T-cell (primary cell): ENCODE measurements at places on chromosomes 7 and 10.

DNA sequence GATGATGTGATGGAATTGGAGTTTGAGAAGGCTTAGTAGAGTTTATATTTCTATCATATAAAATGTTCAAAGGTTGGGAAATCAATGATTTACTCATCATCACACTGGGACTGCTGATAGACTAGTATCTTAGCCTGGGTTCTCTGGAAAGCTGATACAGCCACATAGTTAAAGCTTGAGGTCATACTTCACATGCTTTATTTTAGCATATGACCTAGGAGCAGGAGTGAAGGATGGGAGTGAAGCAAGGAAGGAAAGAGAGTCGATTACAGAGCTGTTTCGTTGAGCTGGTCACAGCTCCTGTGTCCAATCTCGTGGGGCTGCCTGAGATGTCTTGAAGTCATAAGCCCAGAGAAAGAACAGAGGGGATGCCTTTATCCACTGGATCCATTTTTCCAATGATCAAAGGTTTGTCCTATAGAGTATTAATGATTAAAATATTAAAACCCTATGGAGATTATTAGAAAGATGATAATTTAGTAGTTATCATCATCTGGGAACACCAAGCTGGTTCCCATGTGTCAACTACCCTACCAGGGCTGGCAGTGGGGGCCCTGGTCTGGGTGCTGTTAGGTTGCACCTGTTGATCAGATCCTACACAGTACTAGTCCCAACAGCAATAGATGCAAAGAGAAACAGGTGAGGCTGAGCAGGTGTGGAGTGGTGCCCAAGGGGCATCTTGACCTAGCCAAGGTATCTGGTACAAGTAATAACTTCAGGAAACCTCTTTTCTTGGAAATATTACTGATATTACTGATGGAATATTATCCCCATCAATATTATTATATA, 77.8 kb downstream of the BAMBI start:
- H3K36me3 ChIP-seq = no peaks in the 10 kb centered on the region
- DNase-seq = no peak
- H3K4me1 ChIP-seq = no peaks in the 10 kb centered on the region
- H3K27ac ChIP-seq = no peak overlapping the region
- H3K27me3 ChIP-seq = no peaks in the 10 kb centered on the region

DNA sequence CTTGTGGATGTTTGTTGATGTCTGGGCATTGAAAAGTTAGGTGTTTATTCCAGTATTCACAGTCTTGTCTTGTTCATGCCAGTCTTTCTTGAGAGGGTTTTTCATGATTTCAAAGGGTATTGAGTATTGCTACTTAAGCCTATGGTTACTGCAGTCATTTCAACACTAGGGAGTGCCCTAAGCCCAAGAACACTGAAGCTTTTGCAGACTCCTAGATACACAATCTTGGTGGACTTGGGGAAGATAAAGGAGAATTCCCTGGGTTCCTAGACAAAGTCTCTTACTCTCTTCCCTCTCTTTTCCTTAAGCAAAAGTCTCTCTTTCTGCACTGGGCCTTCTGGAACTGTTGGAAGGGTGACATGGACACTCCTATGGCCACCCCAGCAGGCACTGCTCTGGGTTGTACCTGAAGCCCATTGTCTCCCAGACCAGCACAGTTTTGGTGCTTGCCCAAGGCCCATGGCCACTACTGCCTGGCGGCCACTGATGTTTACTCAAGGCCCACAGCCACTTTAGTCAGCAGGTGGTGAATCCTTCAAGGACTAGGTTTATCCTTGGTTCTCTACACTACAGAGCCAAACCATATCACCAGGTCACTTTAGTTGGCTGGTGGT, 24.9 kb downstream of the SAMD9 start:
- H3K36me3 ChIP-seq = no peaks in the 10 kb centered on the region
- no peak overlapping the region for H3K27ac ChIP-seq
- H3K4me3 ChIP-seq = no peak overlapping the region
- H3K27me3 ChIP-seq = no peaks in the 10 kb centered on the region
- no peaks in the 10 kb centered on the region for H3K4me1 ChIP-seq

- H3K36me3 ChIP-seq = no peaks in the 10 kb centered on the region
- no peaks in the 10 kb centered on the region for H3K4me1 ChIP-seq
- DNase-seq = no peak
- no peak overlapping the region for H3K4me3 ChIP-seq
These were observed 498.1 kb upstream of the POT1 start for GRCh38 chr7:125427676-125428075.

- no peak overlapping the region for H3K27ac ChIP-seq
- H3K4me1 ChIP-seq = peaks cover 12% of the 10 kb centered on the region
- DNase-seq = no peak
- no peaks in the 10 kb centered on the region for H3K36me3 ChIP-seq
- H3K4me3 ChIP-seq = no peak overlapping the region
These were observed 28.5 kb downstream of the GRB10 start for GRCh38 chr7:50754241-50754640.

- DNase-seq = no peak
- no peak overlapping the region for H3K27ac ChIP-seq
- no peak overlapping the region for H3K4me3 ChIP-seq
- H3K4me1 ChIP-seq = no peaks in the 10 kb centered on the region
- no peaks in the 10 kb centered on the region for H3K27me3 ChIP-seq
These were observed 256.5 kb downstream of the FRMD4A start for GRCh38 chr10:14074062-14074884.

- H3K27ac ChIP-seq = peak overlapping the region; percentile 20
- H3K36me3 ChIP-seq = peaks cover 4% of the 10 kb centered on the region
- no peaks in the 10 kb centered on the region for H3K27me3 ChIP-seq
- DNase-seq = peak; percentile 24
- peak overlapping the region; percentile 80 for H3K4me3 ChIP-seq
These were observed 660 bp downstream of the ANKRD16 start for GRCh38 chr10:5888843-5889623.

GRCh38 chr7:13945670-13946069, 43.8 kb downstream of the ETV1 start:
- no peak for DNase-seq
- H3K4me3 ChIP-seq = no peak overlapping the region
- no peaks in the 10 kb centered on the region for H3K36me3 ChIP-seq
- no peaks in the 10 kb centered on the region for H3K27me3 ChIP-seq
- H3K4me1 ChIP-seq = no peaks in the 10 kb centered on the region

DNA sequence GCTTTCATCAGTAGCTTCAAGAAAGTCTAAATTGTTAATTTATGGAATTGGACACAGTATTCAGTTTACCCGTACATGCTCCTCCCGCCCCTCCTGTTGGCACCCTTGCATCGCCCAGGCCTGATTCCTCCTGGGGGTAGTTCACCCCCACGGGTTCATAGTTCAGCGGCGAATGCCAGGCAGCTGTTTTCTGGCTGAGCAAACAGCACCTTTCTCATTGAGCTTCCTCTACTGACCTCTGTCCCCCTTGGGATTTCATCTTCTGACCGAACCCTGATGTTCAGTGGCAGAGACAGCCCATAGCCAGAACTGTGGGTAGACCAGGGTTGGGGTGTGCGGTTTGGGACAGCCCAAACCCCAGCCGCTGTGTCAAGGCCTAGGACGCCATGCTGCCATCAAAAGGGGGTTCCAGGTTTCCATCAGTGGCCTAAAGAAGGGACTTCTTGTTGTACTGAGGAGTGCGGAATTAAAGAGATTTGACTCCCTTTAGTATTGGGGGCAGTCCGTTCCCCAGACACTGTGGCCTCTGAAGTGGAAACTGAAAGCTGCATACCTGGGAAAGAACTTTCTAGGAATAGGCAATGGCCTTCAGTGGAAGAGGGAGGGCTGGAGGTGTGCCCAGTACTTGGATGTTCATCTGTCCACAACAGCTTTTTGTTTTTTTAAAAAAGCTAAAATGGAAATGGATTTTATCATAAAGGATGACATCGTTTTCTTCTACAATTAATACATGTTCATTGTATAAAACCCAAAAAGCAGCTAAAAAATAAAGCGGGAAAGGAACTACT, 19.0 kb downstream of the MDH2 start:
- H3K27ac ChIP-seq = no peak overlapping the region
- H3K4me1 ChIP-seq = no peaks in the 10 kb centered on the region
- no peaks in the 10 kb centered on the region for H3K27me3 ChIP-seq
- peaks cover 52% of the 10 kb centered on the region for H3K36me3 ChIP-seq
- no peak overlapping the region for H3K4me3 ChIP-seq
- DNase-seq = no peak

DNA sequence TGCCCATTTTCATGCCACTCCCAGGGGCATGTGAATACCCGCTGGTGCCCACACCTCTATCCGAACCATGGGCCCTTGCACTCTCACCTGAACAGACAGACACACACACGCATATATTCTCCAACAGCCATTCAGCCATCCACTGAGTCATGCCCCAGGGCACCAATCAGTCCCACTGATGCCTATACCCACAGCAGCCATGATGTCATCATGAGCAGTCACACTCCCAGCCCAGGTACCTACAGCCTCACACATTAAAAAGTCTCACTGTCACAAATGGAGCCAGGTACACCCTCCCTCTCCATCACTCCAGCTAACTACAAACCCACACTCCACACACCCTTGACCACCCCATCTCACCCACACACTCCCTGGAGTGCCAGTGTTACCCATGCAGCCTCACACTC, 12.2 kb downstream of the VSIR start:
- H3K4me3 ChIP-seq = no peak overlapping the region
- peaks cover 79% of the 10 kb centered on the region for H3K36me3 ChIP-seq
- H3K27ac ChIP-seq = no peak overlapping the region
- H3K4me1 ChIP-seq = peaks cover 95% of the 10 kb centered on the region
- no peaks in the 10 kb centered on the region for H3K27me3 ChIP-seq

GRCh38 chr7:156781972-156782371, 111.0 kb downstream of the LMBR1 start:
- no peak overlapping the region for H3K4me3 ChIP-seq
- no peaks in the 10 kb centered on the region for H3K4me1 ChIP-seq
- DNase-seq = no peak
- H3K36me3 ChIP-seq = peaks cover 8% of the 10 kb centered on the region
- H3K27ac ChIP-seq = no peak overlapping the region
- H3K27me3 ChIP-seq = no peaks in the 10 kb centered on the region

- H3K27me3 ChIP-seq = no peaks in the 10 kb centered on the region
- H3K4me3 ChIP-seq = no peak overlapping the region
- H3K27ac ChIP-seq = no peak overlapping the region
- no peaks in the 10 kb centered on the region for H3K36me3 ChIP-seq
- no peak for DNase-seq
These were observed 440.3 kb upstream of the TPK1 start for GRCh38 chr7:145276118-145276517.

- H3K36me3 ChIP-seq = no peaks in the 10 kb centered on the region
- no peaks in the 10 kb centered on the region for H3K27me3 ChIP-seq
- H3K27ac ChIP-seq = no peak overlapping the region
- peaks cover under 1% of the 10 kb centered on the region for H3K4me1 ChIP-seq
These were observed 33.8 kb downstream of the PANK1 start for GRCh38 chr10:89611282-89611681.

DNA sequence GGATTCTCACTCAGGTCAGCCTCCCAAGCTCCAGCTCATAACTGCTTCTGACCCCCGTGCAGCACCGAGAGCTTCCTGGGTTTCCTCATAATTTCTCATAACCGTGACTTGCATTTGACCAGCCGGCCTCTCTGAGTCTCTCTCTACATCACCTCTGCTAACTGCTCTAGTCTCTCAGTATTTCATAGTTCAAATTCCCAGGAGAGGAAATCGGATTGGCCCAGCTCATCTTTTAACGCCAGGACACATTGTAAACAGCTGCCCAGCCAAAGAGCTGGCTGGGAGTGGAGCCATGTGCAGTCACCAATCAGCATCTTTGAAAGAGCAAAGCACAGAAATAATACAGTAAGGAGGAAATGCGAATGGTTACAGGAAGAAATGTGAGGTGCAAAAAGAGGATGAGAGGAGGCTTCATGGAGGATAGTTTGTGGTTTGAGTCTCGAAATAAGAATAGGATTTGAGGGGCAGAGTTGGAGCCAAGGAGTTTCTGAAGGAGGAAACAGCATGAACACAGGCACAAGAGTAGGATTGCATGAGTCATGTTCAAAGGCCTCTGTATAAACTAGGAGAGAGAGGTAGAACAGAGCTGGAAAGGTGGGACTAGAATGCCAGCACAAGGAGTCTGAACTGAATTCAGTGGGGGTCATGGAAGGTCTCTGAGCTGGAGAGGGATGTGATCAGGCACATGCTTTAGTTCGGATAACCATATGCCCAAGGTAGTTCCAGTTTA, 15.2 kb upstream of the LBX1 start:
- H3K36me3 ChIP-seq = no peaks in the 10 kb centered on the region
- H3K27ac ChIP-seq = no peak overlapping the region
- no peaks in the 10 kb centered on the region for H3K4me1 ChIP-seq
- no peak overlapping the region for H3K4me3 ChIP-seq
- no peak for DNase-seq

DNA sequence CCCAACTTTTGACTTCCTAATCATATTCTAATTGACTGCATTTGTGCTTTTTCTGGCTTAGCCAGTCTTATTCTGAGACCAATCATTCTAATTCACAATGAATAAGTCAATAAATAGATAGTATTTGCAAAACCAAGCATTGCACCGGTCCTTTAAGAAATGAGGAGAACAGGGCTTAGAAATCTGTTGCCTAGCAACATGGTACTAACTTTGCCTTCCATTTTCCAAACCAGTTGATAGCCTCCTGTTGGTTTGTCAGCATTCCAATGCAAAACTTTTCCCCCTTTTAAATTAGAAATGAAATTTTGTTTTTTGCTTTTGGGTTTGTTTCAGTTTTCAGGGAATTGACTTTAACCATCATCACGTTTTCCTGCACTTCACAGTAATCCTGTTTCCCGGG, 603.5 kb upstream of the NRP1 start:
- H3K27me3 ChIP-seq = no peaks in the 10 kb centered on the region
- H3K27ac ChIP-seq = no peak overlapping the region
- no peak for DNase-seq

DNA sequence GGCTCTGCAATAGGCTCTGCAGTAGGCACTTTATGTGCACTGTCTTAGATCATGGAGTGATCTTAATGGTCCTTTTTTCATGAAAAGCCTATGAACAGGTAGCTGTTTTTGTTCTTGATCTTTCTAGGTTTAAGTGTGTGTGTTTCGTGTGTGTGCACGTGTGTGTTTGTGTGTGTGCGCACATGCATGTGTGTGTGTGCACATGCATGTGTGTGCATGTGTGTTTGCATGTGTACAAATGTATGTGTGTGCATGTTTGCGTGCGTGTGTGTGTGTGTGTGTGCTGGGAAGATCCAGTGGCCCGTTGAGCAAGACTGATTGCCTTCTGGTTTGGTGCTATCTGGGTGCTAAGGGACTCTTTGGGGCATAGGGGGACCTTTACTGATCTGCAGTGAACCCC, 334.8 kb downstream of the GLRX3 start:
- H3K27ac ChIP-seq = no peak overlapping the region
- H3K27me3 ChIP-seq = no peaks in the 10 kb centered on the region
- H3K4me3 ChIP-seq = no peak overlapping the region
- no peak for DNase-seq
- H3K36me3 ChIP-seq = no peaks in the 10 kb centered on the region

DNA sequence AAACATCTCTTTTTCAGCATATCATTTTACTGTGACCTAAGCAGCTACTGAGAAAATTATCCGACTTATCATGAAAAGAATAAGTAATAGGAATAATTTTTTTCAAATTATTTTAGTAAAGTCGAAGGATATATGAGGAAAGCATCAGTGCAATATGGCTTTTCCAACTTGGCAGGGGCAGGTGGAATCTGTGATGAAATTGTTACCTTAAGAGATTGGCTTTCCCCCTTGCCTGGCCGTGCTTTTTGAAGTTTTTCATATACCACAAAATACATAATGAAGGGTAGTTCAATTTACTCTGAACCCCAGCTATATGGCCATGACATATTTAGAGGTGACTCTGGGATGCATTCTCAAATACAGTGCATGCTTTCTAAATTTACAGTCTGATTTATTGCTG, 87.2 kb upstream of the MKX start:
- no peaks in the 10 kb centered on the region for H3K36me3 ChIP-seq
- no peak for DNase-seq
- no peak overlapping the region for H3K27ac ChIP-seq
- peaks cover 2% of the 10 kb centered on the region for H3K27me3 ChIP-seq
- H3K4me3 ChIP-seq = no peak overlapping the region
